Small intestine (tissue), 16 donors: ENCODE measurements at places on chromosomes 1 and 21. TPM values are rescaled to one million over a fixed set of nuclear protein-coding genes. Genes with fewer than 3 reads are reported as not detected.

ELF3 gene
- 487 TPM for polyA plus RNA-seq

PTPN22 gene
- 14.3 TPM for polyA plus RNA-seq

FMO5 gene
- 85.1 TPM for polyA plus RNA-seq

DNA sequence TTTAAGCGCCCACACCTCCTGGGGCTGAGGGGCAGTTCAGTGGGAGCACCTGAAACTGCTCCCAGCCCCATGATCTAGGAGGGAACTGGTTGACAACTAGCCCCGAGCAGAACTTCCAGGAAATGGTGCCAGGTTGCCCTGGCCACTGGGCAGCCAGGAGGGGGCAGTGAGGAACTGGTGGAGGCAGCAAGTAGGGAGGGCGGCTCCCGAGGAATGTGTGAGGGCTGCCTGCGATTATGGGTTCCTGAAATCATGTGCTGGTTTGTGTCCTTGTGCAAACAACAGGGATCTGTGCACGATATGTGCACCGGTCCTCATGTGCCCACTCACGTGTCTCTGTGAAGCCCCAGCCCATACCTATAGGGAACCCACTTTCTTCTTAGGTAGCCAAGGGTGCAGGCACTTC is 9.9 kb downstream of the GPR3 start:
- peaks cover 8% of the 10 kb centered on the region for H3K36me3 ChIP-seq
- H3K4me3 ChIP-seq, result no peak overlapping the region

DNA sequence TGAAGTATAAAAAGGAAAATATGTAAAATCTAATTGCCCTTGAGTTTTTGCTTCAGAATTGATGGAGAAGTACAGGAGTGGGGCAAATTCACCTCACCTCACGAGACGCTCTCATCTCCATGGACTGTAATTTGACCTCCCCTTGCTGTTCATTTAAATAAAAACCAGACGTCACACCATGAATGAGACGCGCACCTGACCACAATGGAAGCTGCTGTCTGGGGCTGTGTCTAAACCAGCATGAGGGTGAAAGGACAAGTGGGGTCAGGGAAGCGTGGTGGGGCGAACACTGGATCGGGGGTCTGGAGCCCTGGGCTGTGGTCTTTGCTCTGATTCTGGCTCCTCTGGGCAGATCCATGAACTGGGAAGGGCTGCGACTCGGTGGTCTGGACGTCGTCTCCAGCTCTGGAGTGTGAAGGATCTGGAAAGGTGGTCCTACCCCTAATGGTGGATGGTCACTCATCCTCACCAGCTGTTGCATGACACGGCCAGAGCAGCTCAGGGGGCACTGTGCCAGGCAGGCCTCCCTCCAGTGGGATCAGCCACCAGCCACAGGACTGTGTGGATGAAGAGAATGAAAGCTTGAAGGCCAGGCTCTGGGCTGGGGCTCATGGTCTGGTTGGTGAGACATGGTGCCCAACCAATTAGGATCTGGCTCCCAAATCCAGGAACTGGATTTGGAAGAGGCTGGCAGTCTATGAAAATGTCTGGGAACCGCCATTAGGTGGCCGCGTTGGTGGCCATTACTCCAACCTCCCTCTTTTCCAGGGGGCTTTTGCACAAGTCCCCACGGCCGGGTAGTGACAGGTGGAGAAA is 728.6 kb downstream of the PTPRU start:
- no peaks in the 10 kb centered on the region for H3K4me1 ChIP-seq
- no peak for DNase-seq
- H3K27me3 ChIP-seq, result no peaks in the 10 kb centered on the region
- H3K27ac ChIP-seq, result no peak overlapping the region
